ENCODE measurements at places on chromosomes 11 and 22.

DNA sequence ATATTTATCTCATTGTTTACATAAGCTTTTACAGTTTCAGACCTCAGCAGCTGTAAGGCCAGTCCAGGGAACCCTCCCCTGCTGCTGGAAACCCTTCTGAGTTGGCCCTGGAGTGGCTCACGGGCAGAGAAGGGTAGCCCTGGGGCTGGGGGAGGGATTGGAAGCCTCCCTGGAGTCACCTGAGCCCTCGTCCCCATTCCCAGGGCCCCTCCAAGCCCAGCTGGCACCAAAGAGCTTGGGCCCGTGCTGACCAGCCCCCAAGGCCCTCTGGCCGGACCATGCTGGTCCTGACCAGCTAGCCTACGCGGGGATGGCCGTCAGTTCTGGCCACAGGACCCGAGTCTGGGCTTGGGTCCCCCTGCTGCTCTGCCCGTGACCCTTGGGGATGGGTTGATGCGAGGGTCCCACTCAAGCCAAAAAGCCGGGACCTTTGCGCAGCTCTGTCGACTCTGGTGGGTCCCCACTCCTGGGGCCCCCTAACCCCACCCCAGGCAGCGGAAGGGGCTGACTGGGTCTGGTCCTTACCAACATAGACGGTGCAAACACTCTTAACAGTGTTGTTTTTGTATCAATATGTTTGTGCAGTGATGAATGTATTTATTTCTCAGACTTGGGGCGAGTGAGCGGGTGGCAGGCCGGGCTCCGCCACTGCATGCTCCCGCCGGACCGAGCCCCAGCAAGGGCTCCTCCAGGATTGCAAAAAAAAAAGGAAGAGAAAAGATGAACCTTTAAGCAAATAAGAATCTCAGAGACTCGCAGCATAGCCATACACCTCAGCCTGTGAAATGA, 17.5 kb upstream of the TMEM191C start:
- DNase-seq: no peak

DNA sequence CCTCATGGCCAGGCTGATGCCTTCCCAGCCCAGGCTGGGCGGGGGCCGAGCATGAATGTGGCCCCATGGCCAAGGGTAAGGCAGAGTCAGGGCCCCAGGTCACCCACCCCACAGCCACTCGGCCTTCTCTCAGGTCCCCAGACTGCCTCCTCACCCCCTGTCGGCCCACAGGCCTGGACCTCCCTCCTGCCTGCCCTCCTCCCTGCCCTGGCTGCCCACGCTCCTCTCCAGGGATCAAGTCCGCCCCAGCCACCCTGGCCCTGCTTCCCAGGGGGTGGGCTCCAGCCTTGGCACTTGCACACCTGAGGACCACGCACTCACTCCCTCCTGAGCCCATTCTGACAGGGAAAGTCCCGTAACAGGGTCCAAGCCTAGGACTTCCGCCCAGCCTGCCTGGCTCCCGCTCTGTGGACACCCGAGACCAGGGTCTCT, 37.8 kb upstream of the TH start:
- DNase-seq: no peak

- no peak for DNase-seq
Observed at GRCh38 chr11:17850336-17850735, 115.8 kb downstream of the KCNC1 start.

GRCh38 chr11:120594746-120595145, 83.2 kb downstream of the GRIK4 start:
- DNase-seq: no peak

DNA sequence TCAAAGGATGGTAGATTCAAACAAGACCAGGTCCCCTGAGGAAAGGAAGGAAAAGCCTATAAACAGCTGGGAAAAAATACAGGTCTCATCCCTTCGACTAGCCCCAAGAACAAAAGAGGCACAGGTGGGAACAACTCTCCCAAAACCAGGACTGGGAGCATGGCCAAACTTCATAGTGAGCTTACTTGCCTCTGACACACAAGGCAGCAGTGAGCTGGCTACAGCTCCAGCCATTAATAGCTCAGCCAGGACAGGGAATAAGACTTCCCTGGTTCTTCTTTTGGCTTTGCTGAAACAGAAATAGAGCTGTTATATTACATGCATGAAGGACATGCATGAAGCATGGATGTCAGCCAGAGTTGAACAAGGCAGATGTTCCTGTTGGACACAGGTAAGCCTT, at the start of gene OR10A2:
Gene OR10A2 (plus strand): TSS at position 97 of the 400 bp plus-strand sequence. CDS start 6,698 bp downstream, outside the sequence.
- peak; percentile 81 for DNase-seq

- no peak for DNase-seq
Observed at GRCh38 chr11:36395978-36396736, 100.1 kb downstream of the PRR5L start.

GRCh38 chr11:111066846-111067245, 178.7 kb upstream of the POU2AF2 start:
- DNase-seq: no peak

DNA sequence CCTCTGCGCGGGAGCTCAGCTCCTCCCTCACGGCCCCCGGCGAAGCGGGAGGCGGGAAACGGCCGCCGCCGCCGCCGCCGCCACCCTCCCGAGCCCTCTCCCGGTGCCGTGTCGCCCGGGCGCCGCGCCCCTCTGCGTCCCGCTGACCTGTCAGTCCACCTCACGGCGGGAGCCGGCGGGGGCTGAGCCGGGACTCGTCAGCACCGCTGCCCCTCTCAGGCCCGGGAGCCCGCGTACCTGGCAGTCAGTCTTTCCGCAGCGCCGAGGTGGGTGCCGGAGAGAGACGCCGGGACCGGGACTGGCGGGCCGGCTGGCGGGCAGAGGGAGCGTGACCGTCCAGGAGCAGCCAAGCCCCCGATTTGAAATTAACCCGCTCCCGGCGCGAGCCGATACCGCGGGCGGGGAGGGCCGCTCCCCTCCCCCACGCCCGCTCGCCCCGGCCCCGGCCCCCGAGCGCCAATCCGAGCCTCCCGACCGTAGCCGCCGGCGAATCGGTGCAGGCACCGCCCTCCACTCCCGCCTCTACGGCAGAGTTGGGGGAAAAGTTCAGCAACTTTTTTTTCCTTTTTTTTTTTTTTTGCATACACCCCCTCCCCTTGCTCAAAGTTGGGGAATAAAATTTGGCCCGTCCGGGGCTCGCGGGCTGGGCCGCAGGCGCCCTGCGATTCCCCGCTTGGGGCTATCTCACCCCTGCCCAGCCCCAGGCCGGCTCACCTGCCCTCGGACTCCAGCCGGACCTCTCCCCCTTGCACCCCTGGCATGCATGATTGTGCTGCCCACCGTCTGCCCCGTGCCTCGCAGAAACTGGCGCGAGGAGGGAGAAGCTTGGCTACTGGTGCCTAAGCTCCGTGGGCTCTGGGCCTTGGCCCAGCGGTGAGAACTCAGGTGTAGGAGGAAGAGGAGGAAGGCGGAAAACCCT, 774 bp upstream of the E2F8 start:
- no peak for DNase-seq

DNA sequence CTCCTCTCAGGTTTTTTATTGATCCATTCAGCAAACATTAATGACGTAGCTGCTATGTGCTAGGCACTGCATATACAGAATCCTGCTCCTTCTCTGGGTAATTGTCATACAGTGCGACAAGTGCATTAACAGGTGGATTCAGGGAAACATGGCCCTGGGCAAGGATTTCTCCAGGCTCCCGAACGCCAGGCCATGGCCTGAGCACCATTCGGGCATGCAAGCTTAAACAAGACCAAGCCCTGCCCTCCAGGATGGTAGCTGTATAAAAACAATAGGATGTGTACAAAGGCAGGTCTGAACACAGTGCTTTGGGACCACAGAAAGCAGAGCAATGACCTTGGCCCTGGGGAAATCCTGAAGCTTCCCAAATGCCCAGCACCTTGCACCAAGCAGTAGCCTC, 9.1 kb upstream of the SYT7 start:
- no peak for DNase-seq

DNA sequence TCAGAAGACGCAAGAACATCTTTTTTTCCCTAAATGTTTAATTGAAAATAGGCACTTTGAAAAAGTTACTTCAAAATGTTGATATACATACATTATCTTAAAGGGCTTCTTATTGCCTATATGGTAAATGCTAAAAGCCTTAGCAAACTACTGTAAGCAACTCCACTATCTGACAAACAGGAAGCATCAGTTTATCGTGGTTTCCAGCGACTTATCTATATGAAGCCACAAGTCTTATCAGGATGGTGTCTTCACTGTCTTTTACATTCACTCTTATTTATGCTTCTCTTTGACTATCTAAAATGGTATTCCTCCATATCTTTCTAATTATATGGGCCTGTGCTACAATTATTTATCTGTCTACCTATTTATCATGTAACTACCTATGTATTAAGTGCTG, 2091.9 kb downstream of the LRRC4C start:
- no peak for DNase-seq

DNA sequence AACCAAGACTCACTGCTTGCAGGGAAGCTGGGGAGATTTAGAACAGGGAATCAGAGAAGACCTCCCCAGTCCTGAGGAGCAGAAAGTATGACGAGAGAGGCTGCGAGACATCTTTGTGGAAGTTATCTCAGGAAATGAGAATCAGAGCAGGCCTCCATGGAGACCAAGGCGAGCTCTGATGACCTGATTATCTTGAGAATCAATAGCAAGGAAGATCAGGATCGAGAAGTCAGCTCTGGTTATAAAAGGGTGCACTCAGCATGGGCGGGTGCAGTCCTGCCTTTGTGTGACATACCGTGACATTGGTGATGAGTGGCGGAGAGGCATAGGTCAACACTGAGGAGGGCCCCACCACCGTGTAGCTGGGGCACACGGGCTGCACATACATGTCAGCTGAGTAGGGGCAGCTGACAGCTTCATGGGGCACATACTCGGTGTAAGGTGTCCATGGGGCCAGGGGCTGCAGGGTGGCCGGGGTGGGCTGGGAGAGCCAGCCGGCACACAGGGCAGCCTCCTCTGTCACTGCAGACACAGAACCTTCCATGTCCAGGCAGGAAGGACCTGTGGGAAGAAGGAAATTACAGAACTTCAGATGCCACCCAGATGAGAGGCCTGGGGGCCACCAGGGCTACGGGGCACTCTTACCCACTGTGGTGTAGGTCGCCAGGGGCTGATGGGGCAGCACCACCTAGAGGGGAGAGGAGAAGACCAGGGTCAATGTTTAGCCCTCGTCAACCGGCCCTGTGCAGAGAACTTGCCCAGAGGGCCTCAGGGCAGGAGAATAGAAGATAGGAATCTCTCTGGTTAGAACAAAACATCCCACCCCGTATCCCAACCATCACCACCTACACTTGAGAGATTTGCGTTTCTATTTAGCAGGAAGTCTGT, 21.7 kb downstream of the POU2AF1 start:
- no peak for DNase-seq

DNA sequence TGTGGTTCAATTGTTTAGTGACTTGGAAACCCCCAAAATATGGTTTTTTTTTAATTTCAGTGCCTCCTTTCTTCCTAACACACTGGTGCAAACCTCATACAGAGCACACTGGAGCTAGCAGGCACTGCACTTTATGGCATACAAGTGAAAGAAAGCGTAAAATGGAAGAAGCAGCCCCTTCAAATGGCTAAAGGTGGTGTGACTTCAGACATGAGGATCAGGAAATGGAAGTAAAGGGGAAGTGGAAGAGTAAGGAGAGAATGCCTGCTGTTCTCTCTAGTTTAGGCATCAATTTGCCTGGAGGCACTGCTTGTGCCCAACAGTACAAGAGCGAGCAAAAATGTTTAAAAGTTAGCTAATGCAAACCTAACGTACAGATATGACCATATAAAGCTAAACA, 5.7 kb downstream of the RSF1 start:
- no peak for DNase-seq

DNA sequence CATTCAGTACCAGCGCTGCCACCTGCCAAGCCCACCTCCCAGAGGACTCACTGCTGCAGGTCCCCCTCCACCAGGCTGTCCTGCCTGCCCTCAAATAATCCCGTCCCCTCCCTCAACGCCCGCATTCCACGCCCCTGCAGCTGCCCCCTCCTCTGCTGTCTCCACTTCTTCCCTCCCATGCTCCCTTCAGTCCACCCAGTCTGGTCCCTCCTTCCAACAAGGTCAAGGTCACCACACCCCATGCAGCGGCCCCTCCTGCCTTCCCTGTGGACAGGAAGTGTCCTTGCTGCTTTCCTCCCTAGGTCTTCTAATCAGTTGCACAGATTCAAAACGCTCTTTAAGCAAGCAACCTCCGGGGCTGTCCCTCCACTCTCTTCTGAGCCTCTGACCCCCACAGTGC, 12.1 kb downstream of the MACROD1 start:
- DNase-seq: no peak

- peak; percentile 27 for DNase-seq
Observed at GRCh38 chr11:58576887-58577471, 1.3 kb upstream of the LPXN start.

DNA sequence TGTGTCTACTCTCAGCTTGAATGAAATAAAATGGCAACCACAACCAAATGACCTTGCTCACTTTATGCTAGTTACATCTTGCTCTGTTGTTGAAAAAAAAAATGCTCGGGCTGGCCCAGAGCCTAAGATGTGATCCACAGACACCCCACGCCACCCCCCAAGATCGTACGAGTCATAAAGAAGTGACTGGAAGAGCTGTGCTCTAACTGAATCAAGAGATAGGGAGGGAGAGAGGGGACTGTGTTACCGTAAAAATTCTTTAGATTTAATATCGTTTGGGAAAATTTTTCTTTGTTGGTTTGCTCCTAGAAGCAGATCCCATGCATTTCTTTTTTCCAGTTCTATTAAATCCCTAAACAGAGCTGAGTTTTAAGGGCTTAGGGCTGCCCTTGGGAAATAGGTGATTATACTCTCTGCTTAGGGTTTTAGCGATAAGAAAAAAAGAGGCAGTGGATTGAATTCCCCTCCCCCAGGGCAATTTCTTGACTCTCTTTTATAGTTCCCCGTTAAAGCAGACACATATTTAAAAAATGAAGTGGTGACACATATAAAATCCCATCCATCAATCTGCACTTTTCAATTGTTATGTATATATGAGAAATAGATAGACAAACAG, 14.5 kb downstream of the MAML2 start:
- no peak for DNase-seq

DNA sequence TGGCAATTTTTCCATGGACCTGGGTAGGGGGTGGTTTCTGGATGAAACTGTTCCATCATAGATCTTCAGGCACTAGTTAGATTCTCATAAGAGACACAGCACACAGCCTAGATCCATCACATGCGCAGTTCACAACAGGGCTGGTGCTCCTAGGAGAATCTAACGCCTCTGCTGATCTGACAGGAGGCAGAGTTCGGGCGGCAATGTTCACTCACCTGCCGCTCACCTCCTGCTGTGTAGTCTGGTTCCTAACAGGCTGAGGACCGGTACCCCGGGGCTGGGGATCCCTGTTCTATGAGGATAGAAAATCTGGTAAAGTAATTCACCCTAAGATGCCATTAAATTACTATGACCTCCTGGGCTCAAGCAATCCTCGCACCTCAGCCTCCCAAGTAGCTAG, 318.0 kb downstream of the KIRREL3 start:
- no peak for DNase-seq

GRCh38 chr11:44191322-44192016, 96.0 kb downstream of the EXT2 start:
- no peak for DNase-seq

- no peak for DNase-seq
Observed at GRCh38 chr22:48366056-48366455, 1461.6 kb downstream of the BRD1 start.
